ENCODE measurements at places on chromosomes 1 and 21.
A peak's percentile ranks its signal among the peaks of the same experiment; 100 is the strongest.

DNA sequence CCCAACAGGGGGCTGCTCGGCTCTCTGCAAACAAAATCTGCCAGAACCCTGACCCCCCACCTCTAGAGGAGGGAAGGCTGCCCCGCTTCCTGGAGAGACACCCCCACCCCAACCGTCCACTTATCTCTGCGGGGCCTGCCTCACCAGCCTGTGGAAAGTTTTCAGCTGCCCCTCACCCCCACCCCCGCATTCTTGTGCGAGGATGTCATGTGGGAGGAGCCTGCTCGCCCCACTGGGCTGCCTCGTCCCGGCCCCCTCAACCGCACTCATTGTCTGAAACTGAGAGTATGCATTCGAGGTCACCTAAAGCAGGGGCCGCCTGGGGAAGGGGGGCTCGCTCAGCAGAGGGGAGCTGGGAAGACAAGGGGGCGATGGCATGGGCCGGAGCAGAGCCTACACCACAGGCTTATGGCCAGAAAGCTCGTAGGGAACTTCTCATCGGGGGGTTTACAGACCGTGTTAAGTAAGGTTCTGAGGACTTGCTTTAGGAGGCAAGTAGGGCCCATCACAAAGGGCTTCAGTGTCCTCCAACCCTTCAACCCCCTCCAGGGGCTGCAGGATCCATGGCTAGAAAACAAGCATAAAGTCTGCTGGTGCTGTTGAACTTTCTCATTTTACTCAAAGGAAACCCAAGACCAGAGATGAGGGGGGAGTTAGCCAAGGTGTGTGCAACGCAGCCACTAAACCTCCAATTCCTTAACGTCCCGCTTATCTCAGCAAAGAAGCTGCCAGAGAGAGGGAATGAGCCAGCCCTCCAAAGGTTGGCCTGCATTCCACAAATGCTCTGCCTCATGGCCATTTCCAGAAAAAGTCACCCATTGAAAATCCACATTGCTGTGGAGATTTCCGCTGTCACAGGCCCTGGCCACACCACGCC lies 9.4 kb downstream of the EPHA2 start:
- peak overlapping the region; percentile 83 for H3K27ac ChIP-seq
- H3K4me1 ChIP-seq = no peaks in the 10 kb centered on the region
- H3K4me3 ChIP-seq = no peak overlapping the region
- H3K27me3 ChIP-seq = no peaks in the 10 kb centered on the region
- H3K36me3 ChIP-seq = no peaks in the 10 kb centered on the region

DNA sequence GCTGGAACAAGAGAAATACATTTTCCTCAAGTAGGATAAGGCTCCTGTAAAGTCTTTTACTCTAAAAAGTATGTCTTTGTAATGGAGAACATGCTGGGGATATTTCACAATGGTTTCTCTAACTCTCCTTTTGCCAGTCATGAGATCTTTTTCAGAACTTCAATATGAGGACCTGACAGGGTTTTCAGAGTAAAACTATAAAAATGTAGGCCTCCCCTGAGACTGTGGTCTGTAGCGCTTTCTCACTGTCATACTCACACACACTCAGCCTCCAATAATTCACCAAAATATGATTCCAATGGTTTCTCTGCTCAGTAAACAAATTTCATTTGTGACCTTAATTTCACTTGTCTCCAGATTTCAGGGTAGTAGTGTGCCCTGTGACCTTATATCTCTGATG lies 440.1 kb upstream of the PTBP2 start:
- no peaks in the 10 kb centered on the region for H3K4me1 ChIP-seq
- no peak overlapping the region for H3K4me3 ChIP-seq
- H3K36me3 ChIP-seq = no peaks in the 10 kb centered on the region
- no peak for DNase-seq
- H3K27ac ChIP-seq = no peak overlapping the region
- no peaks in the 10 kb centered on the region for H3K27me3 ChIP-seq

- no peak for DNase-seq
- no peaks in the 10 kb centered on the region for H3K36me3 ChIP-seq
- H3K27me3 ChIP-seq = no peaks in the 10 kb centered on the region
- peaks cover 2% of the 10 kb centered on the region for H3K4me1 ChIP-seq
Observed at GRCh38 chr21:37371041-37371397, 4.4 kb downstream of the DYRK1A start.

- no peak overlapping the region for H3K4me3 ChIP-seq
- H3K36me3 ChIP-seq = no peaks in the 10 kb centered on the region
- no peaks in the 10 kb centered on the region for H3K27me3 ChIP-seq
- H3K27ac ChIP-seq = no peak overlapping the region
Observed at GRCh38 chr1:174519844-174520243, 72.1 kb downstream of the GPR52 start.

DNA sequence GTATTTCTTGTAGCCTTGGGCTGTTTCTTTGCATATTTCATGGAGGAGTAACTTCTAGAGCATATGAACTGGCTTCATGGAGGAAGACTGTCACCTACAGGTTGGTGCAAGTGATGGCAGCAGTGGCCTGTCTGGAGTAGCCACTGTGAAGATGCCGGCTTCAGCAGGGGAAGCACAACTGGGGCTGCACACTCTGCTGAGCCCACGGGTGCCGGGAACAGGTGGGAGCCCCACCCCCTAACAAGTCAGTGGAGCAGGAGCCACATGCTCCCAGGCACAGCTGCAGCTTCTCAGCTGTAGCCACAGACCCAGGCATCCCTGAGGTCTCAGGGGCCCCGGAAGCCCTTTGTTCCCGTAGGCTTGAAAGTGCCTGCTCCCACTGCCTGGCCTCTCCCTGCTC lies 43.2 kb upstream of the C1orf185 start:
- no peaks in the 10 kb centered on the region for H3K36me3 ChIP-seq
- no peaks in the 10 kb centered on the region for H3K27me3 ChIP-seq
- DNase-seq = no peak

GRCh38 chr1:90198616-90199332 lies 203.9 kb downstream of the ZNF326 start:
- H3K27me3 ChIP-seq = no peaks in the 10 kb centered on the region
- H3K4me3 ChIP-seq = no peak overlapping the region
- DNase-seq = no peak
- H3K27ac ChIP-seq = no peak overlapping the region
- H3K4me1 ChIP-seq = no peaks in the 10 kb centered on the region

DNA sequence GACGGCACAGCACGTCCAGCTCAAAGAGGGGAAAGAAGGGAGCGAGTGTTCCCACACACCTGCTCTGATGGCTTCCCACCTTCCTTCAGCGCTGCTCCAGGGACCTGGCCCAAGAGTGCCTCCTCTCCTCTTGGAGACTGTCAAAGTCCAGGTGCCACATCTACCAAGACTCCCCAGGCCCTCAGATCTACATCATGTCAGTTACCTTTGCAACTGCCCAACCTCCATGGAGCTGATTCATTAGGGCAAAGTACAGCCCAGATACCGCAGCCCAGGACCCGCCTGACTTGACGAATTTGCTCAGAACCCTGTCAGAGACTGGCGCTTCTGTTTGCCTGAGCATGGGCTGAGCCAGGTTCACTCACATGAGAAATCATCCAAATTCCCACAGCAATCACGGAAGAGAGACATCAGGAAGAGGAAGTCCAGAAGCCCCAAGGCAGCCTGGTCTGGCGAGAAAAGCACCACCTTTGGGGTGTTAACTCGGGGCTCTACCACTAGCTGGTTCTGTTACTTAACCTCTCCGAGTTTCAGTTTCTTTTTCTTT lies at the start of gene SEC16B:
SEC16B (minus strand) TSS at position 234 of the 547 bp plus-strand sequence. CDS start 2,077 bp downstream, outside the sequence.
- no peaks in the 10 kb centered on the region for H3K27me3 ChIP-seq
- no peak within 1 kb of the TSS for H3K4me3 ChIP-seq
- H3K4me1 ChIP-seq = no peaks in the 10 kb centered on the region

- no peak overlapping the region for H3K4me3 ChIP-seq
- no peaks in the 10 kb centered on the region for H3K36me3 ChIP-seq
- DNase-seq = no peak
Observed at GRCh38 chr21:28828021-28828420, 164.7 kb downstream of the LTN1 start.

DNA sequence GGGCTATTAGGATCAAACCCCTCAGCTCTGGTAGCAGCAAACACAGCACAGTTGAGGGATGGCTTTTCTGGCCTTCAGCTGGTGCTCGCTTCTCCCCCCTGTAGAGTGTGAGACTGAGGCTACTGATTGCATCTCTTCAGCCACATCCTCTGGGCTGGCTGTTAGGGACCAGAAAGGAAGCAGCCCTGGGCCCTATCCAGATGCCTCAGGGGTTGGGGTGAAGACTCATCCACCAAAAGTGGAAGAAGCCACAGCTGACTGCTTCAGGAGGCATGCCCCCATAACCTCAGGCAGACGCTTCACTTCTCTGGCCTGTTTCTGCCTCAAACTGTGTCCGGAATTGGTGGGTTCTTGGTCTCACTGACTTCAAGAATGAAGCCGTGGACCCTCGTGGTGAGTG lies 6.2 kb upstream of the TMEM200B start:
- H3K27me3 ChIP-seq = no peaks in the 10 kb centered on the region
- no peak overlapping the region for H3K4me3 ChIP-seq
- no peaks in the 10 kb centered on the region for H3K36me3 ChIP-seq
- H3K27ac ChIP-seq = no peak overlapping the region
- DNase-seq = no peak

DNA sequence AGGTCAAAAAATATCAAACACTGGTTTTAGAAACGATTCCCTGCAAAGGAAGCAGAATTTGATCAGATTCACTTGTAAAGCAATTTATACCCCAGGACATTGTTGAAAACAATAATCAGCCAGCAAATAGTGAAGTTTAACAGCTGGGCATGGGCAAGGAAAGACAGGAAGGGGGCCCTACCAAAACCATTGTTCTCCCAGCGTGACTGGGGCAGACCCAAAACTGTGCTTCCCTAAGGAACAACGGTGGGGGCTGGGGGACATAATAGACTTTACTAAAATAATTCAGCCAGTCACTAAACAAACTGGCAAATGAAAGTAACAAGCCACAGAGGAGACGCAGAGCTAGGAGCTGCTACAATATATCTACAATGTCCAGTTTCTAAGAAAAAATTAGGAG lies 100.2 kb downstream of the AHCTF1 start:
- no peaks in the 10 kb centered on the region for H3K36me3 ChIP-seq
- H3K4me3 ChIP-seq = no peak overlapping the region
- H3K27ac ChIP-seq = no peak overlapping the region
- H3K4me1 ChIP-seq = no peaks in the 10 kb centered on the region

- H3K36me3 ChIP-seq = no peaks in the 10 kb centered on the region
- DNase-seq = no peak
- H3K27me3 ChIP-seq = no peaks in the 10 kb centered on the region
- H3K27ac ChIP-seq = no peak overlapping the region
- no peaks in the 10 kb centered on the region for H3K4me1 ChIP-seq
- no peak overlapping the region for H3K4me3 ChIP-seq
Observed at GRCh38 chr1:205766038-205766437, 9.2 kb downstream of the RAB29 start.

- H3K36me3 ChIP-seq = no peaks in the 10 kb centered on the region
- no peak for DNase-seq
Observed at GRCh38 chr21:32818411-32818810, 46.9 kb upstream of the PAXBP1 start.

GRCh38 chr1:183368213-183369108 lies 49.7 kb downstream of the NMNAT2 start:
- H3K36me3 ChIP-seq = no peaks in the 10 kb centered on the region
- H3K27ac ChIP-seq = no peak overlapping the region
- no peak overlapping the region for H3K4me3 ChIP-seq
- H3K4me1 ChIP-seq = no peaks in the 10 kb centered on the region
- no peak for DNase-seq
- no peaks in the 10 kb centered on the region for H3K27me3 ChIP-seq

DNA sequence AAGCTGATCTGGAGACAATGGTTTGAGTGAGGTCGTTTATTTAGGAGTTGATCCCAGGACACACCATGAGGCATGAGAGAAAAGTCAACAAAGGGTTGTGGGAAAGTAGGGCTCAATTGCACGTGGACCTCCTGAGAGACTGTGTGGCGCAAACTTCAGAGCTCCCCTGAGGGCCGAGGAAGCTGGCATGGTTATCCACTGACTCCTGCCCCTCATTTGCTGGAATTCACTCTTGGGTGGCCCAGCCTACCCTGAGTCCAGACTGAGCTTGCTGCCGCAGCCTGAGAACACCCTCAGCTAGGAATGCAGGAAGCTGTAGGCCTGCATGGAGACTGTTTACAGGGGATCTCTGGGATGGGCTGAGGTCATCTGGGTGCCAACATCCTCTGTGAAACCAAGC lies 301.0 kb downstream of the RWDD3 start:
- H3K36me3 ChIP-seq = no peaks in the 10 kb centered on the region
- H3K27ac ChIP-seq = no peak overlapping the region
- no peak for DNase-seq
- no peaks in the 10 kb centered on the region for H3K4me1 ChIP-seq

DNA sequence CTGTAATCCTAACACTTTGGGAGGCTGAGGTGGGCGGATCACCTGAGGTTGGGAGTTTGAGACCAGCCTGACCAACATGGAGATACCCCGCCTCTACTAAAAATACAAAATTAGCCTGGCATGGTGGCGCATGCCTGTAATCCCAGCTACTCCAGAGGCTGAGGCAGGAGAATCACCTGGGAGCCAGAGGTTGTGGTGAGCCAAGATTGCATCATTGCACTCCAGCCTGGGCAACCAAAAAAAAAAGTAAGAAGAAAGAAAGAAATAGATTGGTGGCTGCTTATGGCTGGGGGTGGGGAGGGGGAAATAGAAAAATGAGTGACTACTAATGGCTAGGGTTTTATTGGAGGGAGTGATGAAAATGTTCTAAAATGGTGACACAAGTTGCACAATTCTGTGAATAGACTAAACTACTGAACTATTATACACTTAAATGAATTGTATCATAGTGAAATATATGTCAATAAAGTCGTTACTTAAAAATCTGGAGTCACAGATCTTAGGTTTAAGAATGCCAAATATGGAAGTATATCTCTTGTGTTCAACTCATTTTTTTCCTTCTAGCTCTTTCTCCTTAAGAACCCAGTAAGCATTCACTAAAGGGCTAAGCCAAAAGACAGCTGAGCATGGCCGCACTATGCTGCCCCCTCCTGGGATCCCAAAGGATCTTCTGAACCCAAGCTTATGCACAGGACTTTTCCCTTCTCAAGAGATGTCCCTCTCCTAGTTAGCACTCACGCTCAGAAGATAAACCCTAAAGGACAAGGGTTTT lies 3.2 kb upstream of the NPL start:
- H3K27ac ChIP-seq = no peak overlapping the region
- H3K27me3 ChIP-seq = no peaks in the 10 kb centered on the region
- DNase-seq = peak; percentile 87
- no peaks in the 10 kb centered on the region for H3K36me3 ChIP-seq

Measured in aorta (tissue), 5 donors.